ENCODE measurements at places on chromosomes 1 and 21. TPM values are rescaled to one million over a fixed set of nuclear protein-coding genes. Genes with fewer than 3 reads are reported as not detected.

CLIC4 gene
- total RNA-seq, result 777 TPM

LCE1D gene
- total RNA-seq, result not detected

VWA5B1 gene
- not detected for total RNA-seq

CD164L2 gene
- total RNA-seq, result not detected

LCE1E gene
- not detected for total RNA-seq

TEKT2 gene
- not detected for total RNA-seq

OR4F29 gene
- total RNA-seq, result not detected

DNA sequence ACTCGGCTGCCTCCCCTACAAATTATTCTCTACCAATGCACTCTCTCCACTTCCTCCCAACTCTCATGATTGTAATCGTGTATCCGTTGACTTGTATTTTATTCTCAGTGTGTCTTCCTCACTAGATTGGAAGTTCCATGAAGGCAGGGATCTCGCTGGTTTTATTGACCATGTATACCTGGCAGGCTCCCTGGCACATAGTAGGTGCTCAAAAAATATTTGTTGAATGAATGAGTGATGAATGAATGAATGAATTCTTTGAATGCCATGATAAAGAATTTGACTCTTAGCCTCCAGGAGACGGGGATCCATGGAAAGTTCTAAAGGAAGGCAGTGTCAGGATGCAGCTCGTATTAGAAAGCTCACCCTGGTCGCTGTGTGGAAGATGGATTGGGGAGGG lies 28.8 kb upstream of the WASF2 start:
- no peak for DNase-seq

DNA sequence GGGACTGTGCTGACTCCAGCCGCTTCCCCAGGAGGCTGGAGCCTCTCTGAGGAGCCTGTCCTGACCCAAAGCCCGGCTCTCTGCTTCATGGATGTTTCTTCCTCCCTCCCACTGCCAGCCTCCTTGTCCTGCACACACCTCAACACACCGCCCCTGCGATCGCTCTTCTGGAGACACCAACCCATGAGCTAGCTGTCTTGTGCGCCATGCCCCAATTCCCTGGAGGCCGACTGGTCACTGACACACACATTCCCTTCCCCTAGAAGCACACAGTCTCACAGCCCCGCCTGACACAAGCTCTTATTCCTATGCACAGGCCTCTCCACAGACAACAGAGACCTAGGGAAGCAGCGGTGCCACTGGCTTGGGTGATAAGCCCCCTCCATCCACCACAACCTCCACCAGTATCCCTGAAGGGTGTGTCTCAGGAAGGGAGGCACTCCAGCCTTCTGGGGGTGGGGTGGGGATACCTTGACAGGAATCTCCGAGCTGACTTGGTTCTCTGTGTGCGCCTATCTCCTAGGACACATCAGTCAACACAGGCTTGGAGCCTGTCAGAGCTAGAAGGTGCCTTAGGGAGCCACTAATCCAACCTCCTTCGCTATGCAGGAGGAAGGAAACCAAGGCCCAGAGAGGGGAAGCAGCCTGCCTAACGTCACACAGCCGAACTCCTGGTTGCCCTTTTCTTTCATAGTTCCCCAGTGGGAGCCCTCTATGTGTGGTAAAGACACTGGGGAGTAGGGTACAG lies 31.1 kb downstream of the AHDC1 start:
- no peak for DNase-seq

DNA sequence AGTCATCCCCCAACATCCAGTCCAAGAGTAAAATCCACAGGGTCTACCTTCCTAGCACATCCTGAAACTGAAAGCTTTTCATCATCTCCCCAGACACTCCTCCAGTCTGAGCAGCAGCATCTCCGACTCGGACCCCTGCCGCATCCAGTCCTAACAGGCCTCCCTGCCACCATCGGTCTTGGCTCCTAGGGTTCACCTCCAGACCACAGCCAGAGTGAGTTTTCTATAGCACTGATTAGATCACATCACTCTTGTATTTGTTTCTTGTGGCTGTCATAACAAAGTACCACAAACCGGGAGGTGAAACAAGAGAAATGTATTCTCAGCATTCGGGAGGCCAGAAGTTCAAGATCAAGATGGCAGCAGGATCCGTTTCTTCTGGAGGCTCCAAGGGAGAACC lies 187.8 kb downstream of the TOMM20 start:
- no peak for DNase-seq

DNA sequence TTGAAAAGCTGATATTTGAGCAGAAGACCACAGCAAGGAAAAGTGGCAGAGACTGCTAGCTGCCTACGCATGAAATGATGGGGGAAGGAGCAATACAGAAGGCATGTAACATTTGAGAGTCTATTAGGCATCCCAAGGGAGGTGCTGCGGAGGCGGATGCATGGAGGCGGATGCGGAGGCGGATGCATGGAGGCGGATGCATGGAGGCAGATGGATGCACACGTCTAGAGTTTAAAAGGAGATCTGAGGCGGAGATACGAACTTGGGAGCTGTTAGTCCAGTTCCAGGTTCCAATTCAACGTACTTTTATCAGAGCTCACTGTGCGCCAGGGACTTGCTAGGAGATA lies 744 bp upstream of the DDX20 start:
- no peak for DNase-seq

DNA sequence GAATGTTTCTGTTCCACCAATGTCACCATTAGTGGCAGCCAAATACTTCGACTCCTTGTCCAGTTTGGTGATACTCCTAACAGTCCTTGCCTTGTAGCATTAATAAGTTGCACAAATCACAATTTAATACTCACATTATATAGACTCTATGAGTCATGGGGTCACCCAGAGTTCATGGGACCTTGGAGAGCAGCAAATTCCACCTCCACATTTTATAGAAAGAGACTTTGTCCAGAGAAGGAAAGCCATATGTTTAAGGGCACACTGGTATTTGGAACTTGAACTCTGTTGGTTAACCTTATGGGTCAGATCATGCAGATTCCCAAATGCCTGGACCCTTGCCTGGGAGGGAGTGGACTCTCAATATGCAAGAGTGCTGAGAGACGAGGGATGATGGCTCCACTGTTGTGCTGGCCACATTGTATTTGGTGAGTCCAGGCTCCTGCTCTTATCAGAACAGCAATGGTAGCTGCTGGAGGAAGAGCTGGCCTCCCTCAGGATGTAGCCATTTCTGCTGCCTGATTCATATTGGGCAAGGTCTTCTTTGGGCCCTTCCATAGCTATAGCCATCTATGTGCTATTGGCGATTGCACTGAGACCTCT lies 30.6 kb downstream of the DNAJC6 start:
- DNase-seq, result no peak

- no peak for DNase-seq
Measured at GRCh38 chr1:8493916-8494540, 176.1 kb downstream of the SLC45A1 start.

GRCh38 chr1:4916610-4917009 lies 262.2 kb downstream of the AJAP1 start:
- DNase-seq, result no peak

GRCh38 chr1:220906561-220907334 lies 27.5 kb downstream of the HLX start:
- no peak for DNase-seq

DNA sequence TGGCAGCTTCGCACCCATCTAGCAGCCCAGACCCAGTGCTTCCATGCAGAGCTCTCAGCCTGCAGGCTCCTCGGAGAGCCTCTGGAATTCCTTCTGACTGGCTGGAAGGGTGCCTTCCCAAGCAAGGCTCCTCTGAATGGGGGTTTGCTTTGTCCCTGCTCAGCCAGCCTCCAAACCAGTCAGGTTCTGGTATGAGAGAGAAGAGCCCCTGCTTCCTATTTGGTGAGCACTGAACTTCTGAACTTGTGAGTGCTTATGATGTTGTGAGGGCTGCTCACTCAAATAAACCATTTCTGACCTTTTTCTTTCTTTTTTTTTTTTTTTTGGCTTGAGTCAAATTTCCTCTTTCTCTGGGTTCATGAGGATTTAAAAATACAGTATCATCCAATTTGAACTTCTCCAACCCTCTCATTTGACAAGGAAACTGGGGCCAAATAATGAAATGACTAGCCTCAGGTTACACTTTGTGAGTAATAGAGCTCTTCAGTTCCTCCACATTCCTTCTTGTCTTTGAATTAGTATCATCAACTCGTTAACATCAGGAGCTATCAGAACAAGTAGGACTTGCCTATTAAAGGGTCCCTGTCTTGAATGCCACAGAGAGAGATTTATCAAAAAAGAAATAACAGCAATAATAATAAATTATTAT lies 39.6 kb downstream of the GFI1 start:
- DNase-seq, result no peak

DNA sequence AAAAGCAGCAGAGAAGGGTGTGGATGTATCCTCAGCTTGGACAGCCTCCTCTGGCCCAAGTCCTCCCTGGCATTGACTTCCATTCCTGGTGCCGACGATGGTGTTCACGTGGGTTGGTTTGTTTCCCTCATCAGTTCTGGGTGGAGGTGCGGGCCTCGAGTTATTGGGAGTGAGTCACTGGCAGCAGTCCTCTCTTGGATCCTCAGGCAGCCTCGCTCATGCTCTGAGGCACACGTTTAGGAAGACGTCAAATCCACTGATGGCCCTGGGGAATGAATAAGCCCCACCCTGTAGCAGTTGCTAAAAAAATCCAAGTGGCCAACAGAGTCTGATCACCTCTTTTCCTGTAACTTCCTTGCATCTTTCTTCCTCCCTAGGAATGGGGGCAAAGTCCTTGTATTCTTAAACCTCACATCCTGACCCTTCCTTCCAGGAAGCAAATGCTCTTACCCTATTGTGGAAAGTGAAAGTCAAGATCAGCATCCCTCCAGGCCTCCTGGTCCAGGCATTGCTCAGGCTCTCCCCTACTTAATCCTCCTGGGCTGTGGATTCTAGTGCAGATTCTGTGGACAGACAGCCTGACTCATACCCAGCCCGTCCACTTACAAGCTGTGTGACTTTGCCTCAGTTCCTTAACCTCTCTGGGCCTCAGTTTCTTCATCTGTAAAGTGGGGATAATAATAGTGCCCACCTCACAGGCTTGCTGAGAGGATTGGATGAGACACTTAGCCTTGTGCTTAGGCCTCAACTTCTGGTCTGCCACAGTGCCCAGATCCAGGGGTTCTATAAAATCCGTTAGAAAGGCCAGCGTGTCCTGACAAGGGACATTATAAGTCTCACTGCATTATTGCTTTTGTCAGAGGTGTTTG lies 111.1 kb downstream of the TLR5 start:
- DNase-seq, result no peak

GRCh38 chr21:44000360-44000759 lies 11.7 kb upstream of the TRAPPC10 start:
- no peak for DNase-seq

DNA sequence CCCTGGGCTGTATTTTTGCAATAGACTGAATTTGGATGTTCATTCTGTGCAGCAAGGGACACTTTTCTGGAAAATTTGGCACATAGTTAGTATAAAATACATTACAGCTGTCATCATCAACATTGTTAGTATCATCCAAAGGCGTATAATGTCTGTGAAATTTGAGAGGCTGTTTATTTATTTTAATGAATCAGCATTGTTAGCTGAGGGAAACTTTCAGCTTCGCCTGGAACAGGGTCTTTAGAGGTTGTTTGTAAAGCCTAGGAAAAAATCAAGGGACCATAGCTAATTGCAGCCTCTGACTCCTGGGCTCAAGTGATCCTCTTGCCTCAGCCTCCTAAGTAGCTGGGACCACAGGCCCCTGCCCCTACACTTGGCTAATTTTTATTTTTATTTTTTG lies 106.8 kb upstream of the USP24 start:
- DNase-seq, result no peak

DNA sequence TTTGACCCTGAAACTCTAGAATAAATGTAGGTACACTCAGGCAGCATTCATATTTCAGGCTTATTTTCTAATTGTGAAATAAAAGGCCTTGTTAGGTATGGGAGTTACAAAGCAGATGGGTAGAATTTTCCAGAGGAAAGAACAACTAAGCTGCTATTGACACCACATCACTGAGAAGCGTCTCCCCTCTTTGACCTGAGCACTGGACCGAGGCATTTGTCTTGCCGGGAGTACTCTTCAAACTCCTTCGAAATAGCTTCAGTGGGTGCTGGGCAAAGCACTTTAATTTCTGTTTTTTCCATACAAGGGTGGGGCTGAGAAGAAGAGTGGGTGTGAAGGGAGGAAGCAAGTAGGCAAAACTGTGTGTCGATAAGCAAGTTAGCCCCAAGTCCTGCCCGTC lies 36.4 kb downstream of the ABCA4 start:
- no peak for DNase-seq

GRCh38 chr1:23854568-23854967 lies 13.5 kb downstream of the FUCA1 start:
- DNase-seq, result no peak

DNA sequence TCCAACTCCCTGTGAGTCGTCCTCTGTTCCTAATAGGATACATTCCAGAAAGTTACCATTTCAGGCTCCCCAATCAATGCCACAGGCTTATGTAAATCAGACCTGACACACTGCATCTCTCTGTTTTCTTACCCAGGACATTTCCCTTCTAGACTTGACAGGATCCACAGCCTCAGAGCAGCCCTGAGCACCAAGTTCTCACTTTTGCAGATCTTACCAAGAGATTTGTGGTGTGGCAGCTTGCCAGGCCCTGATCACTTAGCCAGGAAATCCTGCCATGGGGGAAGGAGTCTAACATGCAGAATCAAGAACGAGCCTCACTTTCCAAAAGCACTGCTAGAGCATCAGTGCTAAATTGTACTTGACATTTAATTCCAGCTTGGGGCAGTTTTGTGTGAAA lies 202.9 kb downstream of the TBX15 start:
- no peak for DNase-seq

DNA sequence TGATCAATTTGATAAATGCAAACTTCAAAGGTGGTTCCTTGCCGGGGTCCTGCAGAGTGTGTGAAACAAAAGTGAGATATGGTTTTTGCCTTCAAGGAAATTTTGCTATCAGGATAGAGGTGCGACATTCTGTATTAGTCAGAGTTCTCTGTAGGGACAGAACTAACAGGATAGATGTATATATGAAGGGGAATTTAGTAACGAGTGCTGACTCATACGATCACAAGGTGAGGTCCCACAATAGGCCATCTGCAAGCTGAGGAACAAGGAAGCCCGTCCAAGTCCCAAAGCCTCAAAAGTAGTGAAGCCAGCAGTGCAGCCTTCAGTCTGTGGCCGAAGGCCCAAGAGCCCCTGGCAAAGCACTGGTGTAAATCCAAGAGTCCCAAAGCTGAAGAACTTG lies 157.0 kb downstream of the RYR2 start:
- no peak for DNase-seq

DNA sequence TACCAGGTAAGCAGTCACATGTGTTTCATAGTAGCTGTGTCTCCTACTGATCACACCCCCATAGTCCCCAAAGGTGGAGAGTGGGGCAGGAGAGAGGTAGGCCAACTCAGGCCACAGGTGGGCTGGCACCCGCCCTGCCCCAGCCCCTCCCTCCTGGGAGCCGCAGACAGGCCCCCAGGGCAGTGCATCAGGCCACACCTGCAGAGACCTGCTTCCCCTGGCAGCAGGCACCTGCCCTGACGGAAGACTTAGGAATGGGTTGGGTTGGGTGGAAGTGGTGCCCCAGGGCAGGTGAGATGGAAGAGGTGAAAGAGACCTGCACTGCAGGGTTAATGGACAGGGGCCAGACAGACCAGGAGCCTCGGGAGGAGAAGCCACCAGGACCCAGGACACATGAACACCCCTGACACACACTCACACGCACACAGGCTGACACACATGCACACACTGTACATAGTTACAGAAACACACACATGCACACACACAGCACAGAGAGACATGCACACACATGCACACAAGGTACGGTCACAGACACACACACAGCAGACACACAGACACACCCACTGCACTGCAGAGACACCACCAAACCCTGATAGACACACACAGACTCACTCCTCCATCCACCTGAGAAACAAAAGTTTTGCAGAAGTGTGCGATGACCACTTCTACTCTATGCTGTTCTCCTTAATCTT lies 1.7 kb upstream of the COL18A1 start:
- DNase-seq, result no peak

GRCh38 chr1:214017191-214017982 lies 29.6 kb downstream of the PROX1 start:
- no peak for DNase-seq
